ENCODE measurements at places on chromosomes 1 and 21. TPM values are rescaled to one million over a fixed set of nuclear protein-coding genes. Genes with fewer than 3 reads are reported as not detected.

The PRELP gene
- total RNA-seq, result 22.5 TPM

The ALDH4A1 gene
- 35.9 TPM for total RNA-seq

The CDC73 gene
- 46.8 TPM for total RNA-seq

The CADM3 gene
- 3.7 TPM for total RNA-seq

The ANXA9 gene
- total RNA-seq, result 0.14 TPM

The PTPN7 gene
- 0.44 TPM for total RNA-seq

The OR2T29 gene
- not detected for total RNA-seq

The OLFML2B gene
- total RNA-seq, result 3.4 TPM

The COL8A2 gene
- 1.2 TPM for total RNA-seq

The RPL22 gene
- 250 TPM for total RNA-seq

The TNNT2 gene
- total RNA-seq, result 8,708 TPM

The SFN gene
- total RNA-seq, result 0.16 TPM

The MTARC2 gene
- total RNA-seq, result 22.6 TPM

DNA sequence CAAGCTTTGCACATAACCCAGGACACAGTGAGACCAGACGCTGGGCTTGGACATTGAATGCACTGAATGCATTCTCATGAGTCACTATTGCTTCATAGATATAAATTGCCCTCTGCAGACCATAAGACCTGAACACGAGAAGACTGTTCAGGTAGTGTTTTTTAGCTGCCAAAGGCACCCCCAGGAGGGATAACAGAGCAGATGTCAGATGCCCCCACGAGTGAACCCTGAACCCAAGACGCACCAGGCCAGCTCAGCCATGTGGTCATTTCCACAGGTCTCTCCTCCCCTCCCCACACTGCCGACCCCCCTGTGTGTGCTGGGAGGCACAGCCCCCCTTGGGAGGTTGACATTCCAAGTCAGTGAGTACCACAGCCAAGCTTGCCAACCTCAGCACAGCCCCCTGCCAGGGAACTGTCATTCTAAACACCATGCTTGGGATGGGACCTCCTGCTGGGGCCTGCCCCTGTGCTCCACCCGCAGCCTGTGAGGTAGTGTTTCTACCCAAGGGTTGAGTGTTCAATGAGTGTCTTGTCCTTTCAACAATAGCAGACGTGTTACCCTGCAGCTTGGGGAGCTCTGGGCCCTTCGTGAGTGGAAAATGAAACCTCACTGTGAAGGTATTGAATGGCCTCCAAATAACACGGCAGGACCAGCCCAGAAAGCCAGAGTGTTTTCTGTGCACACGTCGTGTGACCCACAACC, 68.2 kb downstream of the PSMG1 start:
- DNase-seq, result no peak

GRCh38 chr1:231313661-231314060, 24.0 kb downstream of the EXOC8 start:
- DNase-seq, result no peak

- no peak for DNase-seq
These were observed 129.0 kb downstream of the TGFB2 start for GRCh38 chr1:218474128-218474527.

GRCh38 chr1:17192394-17193221, 12.3 kb upstream of the PADI1 start:
- DNase-seq, result no peak

- no peak for DNase-seq
These were observed 11.0 kb upstream of the OLIG1 start for GRCh38 chr21:33058957-33059356.

DNA sequence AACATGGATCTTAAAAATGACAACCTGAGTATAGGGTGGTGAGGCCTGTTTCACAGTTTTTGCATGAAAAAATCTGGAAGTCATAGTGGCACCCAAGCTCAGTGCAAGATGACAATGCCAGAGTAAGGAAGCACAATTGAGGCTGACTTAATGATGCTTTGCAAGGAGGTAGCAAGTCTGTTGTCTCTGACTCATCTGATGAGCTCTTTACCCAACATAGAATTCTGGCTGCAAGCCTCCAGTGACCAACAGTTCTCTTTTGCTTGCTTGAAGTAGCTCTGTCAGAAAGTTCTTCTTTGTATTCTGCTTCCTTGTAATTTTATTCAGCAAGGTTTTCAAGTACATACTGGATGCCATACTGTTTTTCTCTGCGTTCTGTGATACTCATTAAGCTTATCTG, 117.1 kb downstream of the FOXD2 start:
- no peak for DNase-seq

- DNase-seq, result no peak
These were observed 68.5 kb upstream of the ADAM30 start for GRCh38 chr1:119964673-119965363.

- no peak for DNase-seq
These were observed 12.2 kb downstream of the CFAP410 start for GRCh38 chr21:44326716-44327602.

DNA sequence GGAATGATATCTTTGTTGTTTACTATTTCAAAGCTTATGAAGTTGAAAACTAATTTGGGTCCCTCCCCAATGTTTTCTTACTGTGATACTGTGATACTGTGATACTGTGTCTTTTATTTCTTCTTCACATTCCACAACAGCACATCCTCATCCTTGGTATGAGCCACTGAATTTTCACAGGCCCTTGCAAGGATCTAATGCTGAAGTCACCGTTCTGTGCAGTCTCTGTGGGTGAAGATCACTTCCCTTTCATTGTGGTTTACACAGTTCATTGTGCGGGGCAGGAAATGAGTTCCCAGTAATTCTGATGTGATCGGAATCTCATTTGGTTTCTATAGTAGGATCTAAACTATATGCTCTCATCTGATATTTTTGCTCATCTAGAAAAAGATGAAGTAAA, 32.1 kb upstream of the PAXBP1 start:
- no peak for DNase-seq

GRCh38 chr1:156863631-156864030, 3.0 kb downstream of the NTRK1 start:
- no peak for DNase-seq

DNA sequence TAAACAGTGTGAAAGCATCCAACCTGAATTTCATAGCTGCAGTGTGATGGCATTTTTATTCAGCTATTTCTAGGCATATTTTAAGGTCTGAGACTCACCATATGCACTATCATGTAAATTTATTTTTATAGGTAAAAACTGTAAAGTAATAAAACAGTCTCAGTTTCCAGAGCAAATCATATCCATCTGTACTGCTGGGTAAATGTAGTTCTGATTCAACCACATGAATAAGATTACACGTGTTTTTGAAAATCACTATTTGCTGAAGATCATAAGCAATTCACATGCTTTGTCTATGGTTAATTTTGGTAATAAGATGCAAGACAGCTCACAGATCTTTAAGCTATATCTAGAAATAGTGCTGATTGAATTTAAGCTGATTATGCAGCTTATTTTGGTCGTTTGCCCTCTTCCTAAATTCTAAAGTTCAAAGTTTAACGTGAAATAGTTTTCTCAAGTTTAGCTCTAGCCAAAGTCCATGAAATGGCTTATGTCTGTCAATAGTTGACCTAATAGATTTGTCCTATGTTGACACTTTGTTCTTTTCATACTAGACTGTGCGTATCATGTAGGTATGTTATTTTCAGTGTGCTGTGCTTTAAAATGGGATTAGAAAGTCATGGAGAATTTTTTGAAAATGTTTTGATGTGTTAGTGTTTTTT, 489.0 kb downstream of the USP25 start:
- no peak for DNase-seq

DNA sequence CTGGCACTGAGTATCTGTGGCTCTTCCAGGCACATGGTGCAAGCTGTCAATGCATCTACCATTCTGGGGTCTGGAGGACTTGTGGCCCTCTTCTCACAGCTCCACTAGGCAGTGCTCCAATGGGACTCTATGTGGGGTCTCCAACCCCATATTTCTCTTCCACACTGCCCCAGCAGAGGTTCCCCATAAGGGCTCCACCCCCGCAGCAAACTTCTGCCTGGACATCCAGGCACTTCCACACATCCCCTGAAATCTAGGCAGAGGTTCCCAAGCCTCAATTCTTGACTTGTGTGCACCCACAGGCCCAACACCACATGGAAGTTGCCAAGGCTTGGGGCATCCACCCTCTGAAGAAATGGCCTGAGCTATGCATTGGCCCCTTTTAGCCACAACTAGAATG, 18.8 kb downstream of the ODF2L start:
- DNase-seq, result no peak

- no peak for DNase-seq
These were observed 54.7 kb downstream of the ROR1 start for GRCh38 chr1:63828322-63829044.

DNA sequence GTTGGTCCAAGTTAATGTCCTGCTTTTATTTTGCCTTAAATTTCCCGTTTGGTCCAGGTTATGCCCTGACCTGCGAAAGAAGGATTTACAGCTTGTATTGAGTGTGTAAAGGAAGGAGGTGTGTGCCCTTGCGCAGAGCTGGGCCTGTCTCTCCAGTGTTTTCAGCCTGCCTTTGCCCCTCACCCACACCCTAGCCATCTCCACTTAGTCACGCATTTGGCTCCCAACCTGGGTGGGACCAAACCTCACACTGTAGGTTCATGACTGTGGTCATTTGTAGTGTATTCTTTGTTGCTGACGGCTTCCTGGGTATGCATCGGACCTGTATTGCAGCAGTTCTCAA, 572 bp upstream of the SRSF10 start:
- DNase-seq, result no peak

- DNase-seq, result no peak
These were observed 303.1 kb upstream of the RUNX1 start for GRCh38 chr21:35352066-35352770.

DNA sequence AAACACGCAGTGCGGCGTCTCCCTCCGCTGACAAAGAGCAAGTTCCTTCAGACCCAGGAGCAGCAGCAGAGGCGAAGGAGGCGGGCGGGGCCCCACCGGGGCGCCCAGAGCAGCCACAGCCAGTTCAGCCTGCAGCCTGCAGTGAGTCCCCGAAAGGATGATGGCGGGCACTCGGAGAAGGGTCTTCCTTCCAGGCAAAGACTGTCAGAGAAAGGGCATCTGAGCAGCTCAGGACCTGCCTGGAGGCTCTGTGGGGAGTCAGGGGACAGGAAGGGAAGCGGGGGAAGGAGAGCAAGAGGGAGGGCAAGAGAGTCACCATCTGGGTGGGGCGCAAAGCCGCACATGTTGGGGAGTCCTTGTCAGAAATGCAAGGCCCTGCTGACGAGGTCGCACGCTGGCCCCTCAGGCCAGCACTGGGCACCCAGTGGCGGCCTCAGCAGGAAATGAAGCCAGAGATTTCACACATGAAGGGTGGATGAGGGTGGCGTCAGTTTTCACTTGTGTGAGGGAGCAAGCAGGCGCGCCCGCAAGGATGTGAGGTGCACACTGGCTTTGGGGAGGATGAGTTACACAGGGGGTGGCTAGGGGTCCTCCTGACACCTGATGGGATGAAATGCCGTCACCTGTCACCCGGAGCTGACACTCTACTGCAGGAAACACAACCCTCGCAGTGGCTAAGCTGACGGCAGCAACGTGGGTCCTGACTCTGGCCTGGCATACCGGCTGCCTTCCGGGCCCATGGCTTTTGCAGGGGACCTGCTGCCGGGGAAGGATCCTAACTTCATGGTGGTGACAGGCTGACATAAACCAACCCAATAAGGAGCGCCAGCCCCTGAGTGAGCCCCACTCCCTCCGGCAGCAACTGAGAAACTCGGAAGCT, 6.6 kb downstream of the LRRC47 start:
- DNase-seq, result no peak

DNA sequence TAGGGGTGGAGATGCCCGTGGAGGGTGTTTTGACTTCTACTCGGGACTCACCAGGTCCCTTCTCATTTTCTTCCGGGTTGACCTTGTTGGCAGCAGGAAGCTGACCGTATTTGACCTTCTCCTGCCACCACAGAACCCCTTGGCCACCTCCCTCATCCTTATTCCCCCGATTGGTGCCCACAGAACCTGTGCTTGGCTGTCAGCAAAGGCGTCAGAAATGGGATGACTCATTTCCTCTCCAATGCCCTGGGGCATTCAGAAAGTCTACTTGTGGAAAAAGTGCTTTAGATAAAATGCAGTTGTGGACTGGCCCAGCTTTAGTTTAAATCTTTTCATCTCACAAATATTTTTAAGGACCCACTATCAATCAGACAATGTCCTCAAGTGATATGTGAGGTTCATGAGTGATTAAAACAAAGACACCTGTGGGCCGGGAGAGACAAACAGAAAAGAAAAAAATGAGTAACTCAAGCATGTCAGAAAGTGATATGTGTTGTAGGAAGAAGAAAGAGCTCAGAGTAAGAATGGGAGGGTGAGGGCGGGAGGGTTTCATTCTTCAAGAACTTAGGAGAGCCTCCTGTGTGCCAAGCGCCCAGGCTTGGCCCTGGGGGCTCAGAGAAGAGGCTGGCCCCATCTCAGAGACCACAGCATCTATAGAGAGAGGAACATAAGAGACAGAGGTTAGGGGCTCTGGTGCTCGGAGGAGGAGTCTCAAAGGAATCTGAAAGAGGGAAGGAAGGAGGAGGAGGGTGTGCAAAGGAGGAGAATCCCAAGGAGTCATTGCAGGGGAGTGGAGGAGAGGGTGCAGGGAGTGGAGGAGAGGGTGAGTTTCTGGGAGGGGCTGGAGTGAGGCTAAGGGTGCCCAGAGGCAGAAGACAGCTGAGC, 221.6 kb upstream of the VAMP3 start:
- no peak for DNase-seq

GRCh38 chr21:41373763-41374162, 11.9 kb downstream of the MX2 start:
- DNase-seq, result no peak

GRCh38 chr1:100353071-100353801, 930 bp downstream of the CDC14A start:
- no peak for DNase-seq

DNA sequence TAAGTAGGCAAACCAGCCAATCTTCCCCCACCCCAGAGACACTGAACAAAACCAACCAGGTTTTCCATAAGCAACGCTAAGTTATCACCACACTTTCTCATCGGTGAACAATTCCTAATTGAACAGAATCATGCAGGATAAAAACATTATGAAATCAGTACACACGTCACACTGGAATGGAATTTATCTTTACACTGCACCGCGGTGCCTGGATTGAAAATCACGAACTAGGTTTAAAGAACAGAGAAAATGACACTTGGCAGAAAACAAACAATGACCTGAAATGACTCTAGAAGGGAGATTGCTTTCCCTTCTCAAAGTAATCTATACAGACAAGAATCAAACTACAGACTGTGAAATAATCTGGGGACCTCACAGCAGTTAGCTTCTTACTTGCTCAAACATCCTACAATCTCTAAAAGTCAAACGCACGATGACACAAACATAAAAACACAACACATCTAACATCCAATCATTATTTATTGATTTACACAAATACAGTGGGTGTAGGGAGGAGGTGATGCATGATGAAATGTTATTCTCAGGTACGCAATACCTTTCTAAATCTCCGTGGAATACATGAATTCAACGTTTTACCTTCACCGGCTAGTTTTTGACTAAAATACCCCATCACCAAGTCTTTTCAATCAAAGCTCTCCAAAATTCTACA, 1.9 kb downstream of the EIF4G3 start:
- DNase-seq, result no peak

DNA sequence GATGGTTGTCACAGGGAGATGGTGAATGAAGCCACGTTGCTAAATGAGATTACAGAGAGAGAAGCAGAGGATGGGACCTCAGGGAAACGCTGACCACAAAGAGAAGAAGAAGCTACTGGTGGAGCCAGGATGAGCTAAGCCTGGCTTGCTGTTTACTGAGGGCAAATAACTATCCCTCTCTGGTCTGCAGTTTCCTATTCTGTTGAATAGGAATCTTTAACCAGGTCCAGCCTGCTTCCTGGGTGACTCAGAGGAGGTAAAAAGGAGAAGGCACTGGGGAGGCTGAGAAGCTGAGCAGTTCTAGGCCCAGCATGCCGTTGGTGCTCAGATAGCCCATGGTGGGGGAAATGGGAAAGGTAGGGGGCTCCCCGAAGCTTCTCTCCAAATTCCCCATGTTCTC, 29.6 kb downstream of the DMBX1 start:
- DNase-seq, result no peak

Data from left ventricle myocardium inferior (tissue), 1 donor.